ENCODE measurements at places on chromosomes 3 and 15. TPM values are rescaled to one million over a fixed set of nuclear protein-coding genes. Genes with fewer than 3 reads are reported as not detected.

The SPINK8 gene
- not detected for total RNA-seq

The DUSP7 gene
- total RNA-seq: 17.7 TPM

The P3H2 gene
- total RNA-seq: 5.4 TPM

The LRRC2 gene
- 7.0 TPM for total RNA-seq

The ECE2 gene
- total RNA-seq: 1.6 TPM

The GOLGA6L7 gene
- not detected for total RNA-seq

The PLA2G4E gene
- total RNA-seq: not detected

The OGG1 gene
- 10.8 TPM for total RNA-seq

The FETUB gene
- total RNA-seq: not detected

All from right atrium auricular region (tissue), 2 donors.